ENCODE measurements at places on chromosomes 13 and 19.

GRCh38 chr13:28582225-28582891 lies 76.6 kb upstream of the POMP start:
- no peak for DNase-seq

GRCh38 chr13:103395139-103395538 lies 328.9 kb upstream of the SLC10A2 start:
- no peak for DNase-seq

DNA sequence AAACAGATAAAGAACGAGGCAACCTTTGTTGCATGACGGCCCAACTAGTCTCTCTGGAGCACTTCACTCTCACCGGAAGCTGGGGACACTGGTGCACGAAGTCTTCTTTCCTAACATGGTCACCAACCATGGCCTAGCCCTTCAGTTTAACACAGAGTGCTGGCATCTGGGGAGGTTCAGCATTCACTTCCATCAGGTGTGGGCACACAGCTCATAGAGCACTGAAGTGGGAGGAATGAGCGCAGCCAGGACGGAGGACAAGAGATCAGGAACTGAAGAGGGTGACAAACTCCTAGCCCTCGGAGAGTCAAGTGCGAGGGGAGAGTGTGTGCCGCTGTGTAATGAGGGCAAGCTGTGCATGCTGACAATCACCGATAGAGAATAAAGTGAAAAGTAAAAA lies 92.4 kb downstream of the CDADC1 start:
- DNase-seq, result no peak

- no peak for DNase-seq
Measured at GRCh38 chr13:25288966-25289365, 1.7 kb upstream of the MTMR6 start.

GRCh38 chr13:105442949-105443699 lies 1092.3 kb downstream of the EFNB2 start:
- no peak for DNase-seq

DNA sequence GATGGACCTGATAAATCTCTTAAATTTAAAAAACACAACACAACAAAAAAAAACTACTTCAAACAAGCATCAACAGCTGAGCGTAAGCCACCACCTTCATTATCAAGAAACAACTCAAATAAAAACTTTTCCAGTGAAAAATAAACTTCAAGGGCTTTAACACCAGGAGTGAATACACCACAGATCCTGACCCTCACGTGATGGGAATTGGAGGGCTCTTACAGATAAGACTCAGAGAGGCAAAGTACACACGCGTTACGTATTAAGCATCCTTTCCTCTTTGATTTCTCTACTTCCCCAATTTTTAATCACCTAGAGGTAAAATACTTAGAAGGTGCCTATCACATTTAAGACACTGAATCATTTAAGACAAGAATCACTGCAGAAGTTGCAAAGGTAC lies 573 bp upstream of the STARD13 start:
- DNase-seq, result no peak

DNA sequence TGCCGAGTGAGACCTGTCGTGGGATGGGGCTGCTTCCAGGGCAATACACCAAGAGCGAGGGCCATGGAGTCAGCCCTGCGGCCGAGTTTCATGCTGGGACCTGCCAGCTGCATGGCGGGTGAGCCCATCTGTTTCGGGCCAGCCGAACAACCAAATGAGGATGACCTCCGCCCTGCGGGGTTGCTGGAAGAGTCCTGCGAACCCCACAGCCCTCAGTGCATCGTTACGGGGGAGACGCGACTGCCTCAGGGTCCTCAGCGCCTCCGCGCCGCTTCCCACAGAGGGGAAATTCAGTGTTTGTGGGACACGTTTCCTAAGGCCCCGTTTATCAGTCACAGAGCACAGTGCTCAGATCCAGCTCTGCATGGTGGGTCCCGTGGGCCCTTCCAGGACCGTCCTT lies 22.0 kb downstream of the SLC15A1 start:
- DNase-seq, result no peak

DNA sequence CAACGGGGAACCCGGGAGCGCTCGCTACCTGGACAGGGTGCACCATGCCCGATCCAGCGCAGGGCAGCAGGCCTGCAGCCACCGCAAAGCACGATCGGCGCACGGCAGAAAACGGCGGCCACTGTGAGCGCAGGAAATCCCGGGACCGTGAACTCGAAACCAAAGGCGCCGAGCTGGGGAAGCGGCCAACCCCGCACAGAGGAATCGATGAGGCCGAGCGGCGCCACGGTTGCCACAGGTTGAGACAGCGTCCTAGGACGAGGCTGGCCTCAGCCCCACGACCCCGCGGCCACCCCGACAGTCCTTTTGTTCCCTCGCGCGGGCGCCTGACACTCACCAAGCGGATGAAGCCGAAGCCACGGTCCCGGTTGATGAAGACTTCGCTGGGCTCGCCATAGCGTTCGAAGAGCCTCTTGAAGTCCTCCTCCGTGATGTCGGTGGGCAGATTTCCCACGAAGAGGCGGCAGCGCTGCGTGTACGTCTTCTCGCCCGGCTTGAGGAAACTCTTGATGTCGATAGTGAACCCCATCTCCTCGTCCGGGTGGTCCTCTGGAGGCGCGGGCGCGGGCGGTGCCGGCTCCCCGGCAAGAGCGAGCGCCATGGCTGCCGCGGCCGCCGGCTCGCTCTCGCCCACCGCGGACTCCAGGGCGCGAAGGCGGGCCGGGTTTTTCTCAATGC lies 557 bp downstream of the PSPC1 start:
- DNase-seq, result peak; percentile 26

DNA sequence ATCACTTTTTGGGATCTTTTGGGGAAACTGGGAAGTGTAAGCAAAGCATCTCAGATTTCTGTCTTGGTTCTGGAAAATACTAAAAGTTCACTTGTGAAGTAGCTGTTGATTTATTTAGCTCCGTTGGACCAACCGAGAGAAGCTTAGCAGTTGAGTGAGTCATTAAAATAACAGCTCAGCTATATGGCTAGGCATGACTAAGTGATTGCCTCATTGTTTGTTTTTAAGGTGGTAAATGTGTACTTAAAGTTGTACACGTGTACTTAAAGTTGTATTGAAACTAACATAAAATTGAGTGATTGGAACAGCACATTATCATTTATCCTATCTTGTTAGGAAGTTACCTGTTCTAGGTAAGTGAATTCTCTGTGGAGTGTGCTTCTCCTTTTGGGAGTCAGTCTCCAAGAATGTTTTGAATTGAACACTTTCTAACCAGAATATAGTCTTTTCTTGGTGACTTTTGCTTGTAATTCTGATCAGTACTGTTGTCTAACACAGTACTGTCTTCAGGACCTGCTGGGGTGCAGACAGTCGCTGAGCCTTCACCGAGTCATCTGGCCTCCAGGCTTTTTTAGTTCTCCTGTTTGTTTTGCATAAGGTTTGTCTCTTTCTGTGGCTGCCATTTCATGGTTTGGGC lies 2.9 kb upstream of the DCUN1D2 start:
- no peak for DNase-seq

- DNase-seq, result no peak
Measured at GRCh38 chr13:22735011-22735995, 445.5 kb upstream of the SGCG start.

GRCh38 chr13:21749410-21749809 lies 78.5 kb downstream of the FGF9 start:
- DNase-seq, result no peak

GRCh38 chr19:23762884-23763711 lies 4.4 kb upstream of the ZNF681 start:
- DNase-seq, result peak; percentile 72

DNA sequence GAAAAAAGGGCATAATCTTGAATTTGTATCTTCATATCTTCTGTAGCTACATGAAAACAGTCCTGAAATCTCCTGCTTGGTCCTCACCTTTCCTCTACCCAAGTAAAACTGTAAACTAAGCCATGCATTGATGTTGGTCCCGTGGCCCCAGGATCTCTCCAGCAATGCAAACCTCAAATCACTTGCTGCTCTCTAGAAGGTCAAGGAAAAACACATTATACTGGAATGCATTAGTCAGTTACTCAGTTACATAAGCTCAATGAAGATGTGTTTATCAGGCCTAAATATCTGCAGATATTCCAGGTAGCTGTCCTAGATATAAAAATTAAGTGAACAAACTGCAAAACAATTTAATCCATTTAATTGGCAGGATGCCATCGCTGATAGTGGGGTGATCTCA lies 261.8 kb downstream of the ABCC4 start:
- no peak for DNase-seq

DNA sequence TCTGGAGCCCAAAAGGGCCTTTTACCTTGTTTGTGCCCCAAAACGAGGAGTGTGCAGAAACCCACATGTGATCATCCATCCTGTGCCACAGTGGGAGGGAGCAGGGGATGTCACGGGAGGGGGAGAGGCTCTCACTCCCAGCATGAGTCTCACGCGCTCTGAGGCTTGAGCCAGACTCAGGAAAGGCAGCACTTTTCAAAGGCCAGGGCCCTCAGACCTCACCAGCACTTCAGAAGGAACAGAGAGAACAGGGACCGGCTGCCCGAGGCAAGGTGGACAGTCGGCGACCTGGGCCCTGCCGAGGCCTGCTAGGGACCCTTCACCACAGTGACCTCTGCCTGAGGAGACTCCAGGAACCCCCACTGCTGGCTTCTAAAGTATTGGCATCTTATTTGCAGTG lies 71.7 kb upstream of the WASF3 start:
- DNase-seq, result no peak

DNA sequence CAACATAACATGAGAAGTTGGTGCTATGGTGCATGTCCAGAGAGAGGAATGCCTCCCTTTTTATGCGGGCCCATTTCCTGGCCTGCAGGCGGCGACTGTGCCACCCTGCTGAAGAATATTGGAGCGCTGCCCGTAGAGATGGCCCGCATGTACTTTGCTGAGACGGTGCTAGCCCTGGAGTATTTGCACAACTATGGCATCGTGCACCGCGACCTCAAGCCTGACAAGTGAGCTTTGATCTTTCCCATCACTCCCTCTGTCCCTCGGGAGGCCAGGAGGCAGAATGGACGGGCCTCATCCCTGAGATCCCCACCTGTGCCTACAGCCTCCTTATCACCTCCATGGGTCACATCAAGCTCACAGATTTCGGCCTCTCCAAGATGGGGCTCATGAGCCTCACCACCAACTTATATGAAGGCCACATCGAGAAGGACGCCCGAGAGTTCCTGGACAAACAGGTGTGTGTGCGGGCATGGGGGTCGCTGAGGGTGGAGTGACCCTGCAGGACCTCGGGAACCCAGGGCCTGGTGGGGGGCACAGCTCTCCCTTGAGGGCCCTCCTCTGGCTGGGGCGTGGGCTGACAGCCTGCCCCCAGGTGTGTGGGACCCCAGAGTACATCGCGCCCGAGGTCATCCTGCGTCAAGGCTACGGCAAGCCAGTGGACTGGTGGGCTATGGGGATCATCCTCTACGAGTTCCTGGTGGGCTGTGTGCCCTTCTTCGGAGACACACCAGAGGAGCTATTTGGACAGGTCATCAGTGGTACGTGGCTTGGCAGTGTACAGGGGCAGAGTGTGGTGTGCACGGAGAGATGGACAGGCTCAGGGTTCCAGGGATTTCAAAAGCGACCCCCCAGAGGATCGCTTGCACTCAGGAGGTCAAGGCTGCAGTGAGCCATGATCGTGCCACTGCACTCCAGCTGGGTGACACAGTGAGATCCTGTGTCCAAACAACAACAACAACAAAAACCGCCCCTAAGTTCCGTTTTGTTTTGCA lies 16.2 kb downstream of the DNASE2 start:
- no peak for DNase-seq

DNA sequence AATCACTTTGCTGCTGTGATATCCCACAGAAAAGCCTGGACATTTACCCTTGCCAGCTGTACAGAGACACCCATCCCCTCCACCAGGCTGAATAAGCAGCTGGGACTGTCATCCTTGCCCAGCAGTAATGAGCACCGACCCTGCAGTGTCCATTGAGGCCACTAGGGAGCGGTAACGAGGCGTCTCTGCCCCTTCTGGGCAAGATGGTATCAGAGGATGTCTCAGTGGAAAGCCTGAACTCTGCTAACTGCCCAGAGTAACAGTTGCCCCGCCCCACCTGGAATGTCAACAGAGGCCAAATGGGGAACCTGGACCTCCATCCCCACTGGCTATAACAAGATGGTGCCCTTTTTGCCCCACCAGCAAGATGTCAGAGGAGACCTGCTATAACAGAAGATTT lies 22.8 kb upstream of the CEACAM20 start:
- DNase-seq, result no peak

DNA sequence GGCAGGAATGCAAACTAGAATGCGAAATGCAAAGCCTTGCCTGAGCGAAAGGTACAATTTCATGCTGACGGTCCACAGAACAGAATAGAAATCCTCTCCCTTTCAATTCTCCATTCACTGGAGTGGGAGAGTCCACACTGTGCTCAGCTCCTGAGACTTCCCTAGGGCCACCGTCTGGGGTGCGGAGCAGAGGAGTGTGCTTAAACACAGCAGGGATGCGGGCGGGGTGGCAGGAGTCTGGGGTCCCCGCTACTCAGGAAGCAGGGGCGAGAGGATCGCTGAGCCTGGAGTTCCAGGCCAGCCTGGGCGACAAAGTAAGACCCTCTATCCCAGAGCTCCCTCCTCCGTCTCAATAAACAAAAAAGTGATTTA lies 552 bp upstream of the ZNF816 start:
- DNase-seq, result no peak

GRCh38 chr19:52492201-52492993 lies 35.1 kb upstream of the ZNF808 start:
- no peak for DNase-seq

All from activated CD4-positive, alpha-beta T cell treated with anti-CD3 and anti-CD28 coated beads, Interleukin-2, amount 50 U/mL, for 24 hours (primary cell).